ENCODE measurements at places on chromosomes 11 and 22.

DNA sequence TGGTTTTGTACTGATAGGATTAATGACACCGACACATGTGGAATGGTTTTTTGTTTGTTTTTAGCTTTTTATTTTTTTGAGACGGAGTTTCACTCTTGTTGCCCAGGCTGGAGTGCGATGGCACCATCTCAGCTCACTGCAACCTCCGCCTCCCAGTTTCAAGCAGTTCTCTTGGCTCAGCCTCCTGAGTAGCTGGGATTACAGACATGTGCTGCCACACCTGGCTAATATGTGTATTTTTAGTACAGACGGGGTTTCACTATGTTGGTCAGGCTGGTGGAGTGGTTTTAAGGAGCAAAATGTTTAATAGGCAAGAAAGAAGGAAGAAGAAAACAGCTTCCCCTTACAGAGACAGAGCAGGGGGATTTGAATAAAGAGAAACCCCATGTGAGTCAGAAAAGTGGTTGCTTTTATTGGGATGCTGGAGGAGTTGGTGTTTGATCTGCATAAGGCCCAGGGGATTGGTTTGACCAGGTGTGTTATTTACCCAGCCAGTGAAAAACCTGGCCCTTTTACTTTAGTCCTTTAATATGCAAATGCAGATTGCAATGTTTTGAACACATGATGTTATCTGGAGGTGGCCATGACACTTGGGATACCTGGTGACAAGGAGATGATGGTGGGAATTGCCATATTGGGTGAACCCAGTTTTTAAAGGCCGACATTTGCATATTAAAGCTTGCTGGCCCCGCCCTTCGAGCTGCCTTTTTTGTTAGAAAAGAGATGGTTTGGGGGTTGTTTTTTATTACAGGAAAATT lies 24.3 kb downstream of the SUSD2 start:
- H3K36me3 ChIP-seq = no peaks in the 10 kb centered on the region
- no peaks in the 10 kb centered on the region for H3K27me3 ChIP-seq
- DNase-seq = no peak
- H3K4me1 ChIP-seq = peaks cover 34% of the 10 kb centered on the region
- no peak overlapping the region for H3K4me3 ChIP-seq
- H3K27ac ChIP-seq = peak overlapping the region; percentile 25

- H3K27me3 ChIP-seq = no peaks in the 10 kb centered on the region
- H3K36me3 ChIP-seq = peaks cover 8% of the 10 kb centered on the region
- H3K27ac ChIP-seq = no peak overlapping the region
- H3K4me1 ChIP-seq = peaks cover 17% of the 10 kb centered on the region
Observed at GRCh38 chr22:40348025-40348658, 1.8 kb downstream of the ADSL start.

GRCh38 chr22:41078931-41079330 lies 13.5 kb upstream of the EP300 start:
- peaks cover 7% of the 10 kb centered on the region for H3K27me3 ChIP-seq
- no peak overlapping the region for H3K4me3 ChIP-seq
- no peak overlapping the region for H3K27ac ChIP-seq
- no peaks in the 10 kb centered on the region for H3K4me1 ChIP-seq

GRCh38 chr11:12207384-12208150 lies 97.2 kb downstream of the MICAL2 start:
- DNase-seq = peak; percentile 85
- H3K27ac ChIP-seq = peak overlapping the region; percentile 99
- peaks cover 67% of the 10 kb centered on the region for H3K36me3 ChIP-seq
- no peaks in the 10 kb centered on the region for H3K27me3 ChIP-seq

Data from astrocyte (in vitro differentiated cells and primary cell).